Endodermal cell (in vitro differentiated cells): ENCODE measurements at places on chromosomes 13 and 19.

- DNase-seq = peak; percentile 95
These were observed at the start of gene EML2 for GRCh38 chr19:45638930-45639729. Gene EML2, minus strand, starts transcription at chr19:45639397. Its CDS starts 21 bp downstream, at chr19:45639376.

DNA sequence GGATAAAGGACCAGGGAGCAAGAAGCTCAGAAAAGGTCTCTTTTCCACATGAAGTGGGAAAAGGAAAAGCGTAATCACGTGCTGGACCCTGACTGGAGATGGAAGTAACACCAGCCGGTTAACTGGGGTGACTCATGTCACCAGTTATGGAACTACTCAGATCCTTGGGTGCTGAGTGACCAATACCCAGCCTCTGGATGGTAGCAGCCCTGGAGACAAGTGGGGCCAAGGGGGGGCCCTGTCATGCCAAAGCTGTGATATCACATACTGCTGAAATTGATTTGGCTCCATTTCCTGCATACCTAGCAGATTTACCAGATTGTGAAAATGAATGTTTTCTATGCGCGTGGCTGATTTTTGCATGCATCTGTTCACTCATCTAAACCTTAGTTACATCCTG lies 158.9 kb downstream of the ZIC5 start:
- DNase-seq = no peak

DNA sequence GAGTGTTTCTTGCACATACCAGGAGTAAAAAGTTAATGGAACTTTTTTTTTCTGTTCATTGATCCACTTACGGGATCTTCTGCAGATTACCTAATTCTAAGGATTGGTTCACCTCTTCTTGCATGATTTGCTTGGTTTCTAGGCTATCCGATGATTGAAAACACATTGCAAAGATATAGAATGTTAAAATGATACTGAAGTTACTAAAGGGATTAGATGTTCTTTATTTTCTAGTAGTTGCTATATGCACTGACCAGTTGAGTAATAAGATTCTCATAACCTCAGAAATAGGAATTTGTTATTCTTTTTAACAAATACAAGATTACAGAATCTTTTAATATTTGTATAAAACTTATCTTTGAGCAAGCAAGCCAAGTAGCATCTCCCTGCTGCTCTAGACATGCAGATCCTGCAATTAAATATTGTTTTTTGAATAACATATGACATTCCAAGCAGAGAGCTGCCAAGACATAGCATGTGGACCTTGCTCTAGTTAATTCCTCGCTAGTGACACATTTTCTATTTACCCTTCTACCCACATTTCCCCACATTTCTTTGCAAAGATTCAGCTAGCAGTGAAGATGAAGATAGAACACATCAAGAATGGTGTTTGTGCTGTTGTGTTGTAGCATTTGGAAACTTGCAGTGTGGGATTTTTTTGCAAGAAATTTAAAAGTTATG lies 51.7 kb upstream of the RNF113B start:
- no peak for DNase-seq

DNA sequence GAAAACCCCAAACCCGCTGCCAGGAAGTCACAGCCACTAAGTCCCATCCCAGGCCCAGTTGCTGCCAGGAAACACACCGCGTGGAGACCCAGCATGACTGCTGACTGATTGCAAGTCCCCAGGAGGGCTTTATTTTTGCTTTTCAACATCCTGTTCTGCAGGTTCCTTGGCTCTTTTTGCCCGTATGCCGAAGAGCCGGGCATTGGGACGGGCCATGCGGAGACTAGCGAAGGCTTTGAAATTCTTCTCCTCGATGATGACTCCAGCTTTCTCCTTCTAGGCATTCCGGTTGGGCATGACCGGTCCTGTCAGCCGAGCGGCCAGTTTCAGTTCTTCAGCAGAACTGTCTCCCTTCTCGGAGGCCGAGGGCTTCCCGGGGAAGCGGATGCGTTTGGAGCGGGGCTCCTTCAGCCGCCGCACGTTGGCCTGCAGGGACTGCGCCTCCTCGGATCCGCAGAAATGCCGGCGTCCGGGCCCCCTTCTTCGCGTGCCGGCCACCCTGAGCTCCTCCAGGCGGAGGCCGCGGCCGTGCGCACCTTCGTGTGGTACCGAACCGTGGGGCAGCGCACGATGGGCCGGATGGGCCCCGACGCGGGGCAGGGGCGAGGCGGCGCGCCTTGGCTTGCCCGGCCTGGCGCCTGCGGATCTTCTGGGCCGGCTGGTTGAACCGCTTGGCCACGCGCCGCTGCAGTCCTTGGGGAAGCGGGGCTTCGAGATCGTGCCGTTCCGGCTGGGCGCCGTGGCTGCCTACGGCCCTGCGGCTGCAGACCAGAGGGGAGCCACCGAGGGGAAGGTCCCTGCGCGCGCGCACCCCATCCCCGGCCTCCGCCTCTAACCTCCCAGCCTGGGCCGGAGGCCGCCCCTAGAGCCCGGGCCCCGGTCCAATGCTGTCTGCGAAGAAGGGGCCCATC lies 15.2 kb downstream of the ZSCAN5C start:
- DNase-seq = peak; percentile 86

GRCh38 chr19:33066543-33066942 lies 1.9 kb upstream of the RHPN2 start:
- no peak for DNase-seq

- peak; percentile 62 for DNase-seq
These were observed 1.7 kb upstream of the PDE4A start for GRCh38 chr19:10418485-10419199.

DNA sequence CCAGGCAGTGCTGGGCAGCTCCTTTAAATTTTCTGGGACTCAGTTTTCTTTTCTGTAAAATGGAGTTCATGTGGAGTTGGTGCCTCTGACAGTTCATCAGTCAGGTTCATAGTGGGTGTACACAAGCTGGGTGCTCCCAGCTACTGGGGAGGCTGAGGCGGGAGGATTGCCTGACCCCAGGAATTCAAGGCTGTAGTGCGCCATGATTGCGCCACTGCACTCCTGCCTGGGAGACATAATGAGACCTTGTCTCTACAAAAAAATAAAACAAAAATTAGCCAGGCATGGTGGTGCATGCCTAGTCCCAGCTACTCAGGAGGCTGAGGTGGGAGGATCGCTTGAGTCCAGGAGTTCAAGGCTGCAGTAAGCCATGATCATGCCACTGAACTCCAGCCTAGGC lies 21.1 kb downstream of the IQCN start:
- DNase-seq = no peak

DNA sequence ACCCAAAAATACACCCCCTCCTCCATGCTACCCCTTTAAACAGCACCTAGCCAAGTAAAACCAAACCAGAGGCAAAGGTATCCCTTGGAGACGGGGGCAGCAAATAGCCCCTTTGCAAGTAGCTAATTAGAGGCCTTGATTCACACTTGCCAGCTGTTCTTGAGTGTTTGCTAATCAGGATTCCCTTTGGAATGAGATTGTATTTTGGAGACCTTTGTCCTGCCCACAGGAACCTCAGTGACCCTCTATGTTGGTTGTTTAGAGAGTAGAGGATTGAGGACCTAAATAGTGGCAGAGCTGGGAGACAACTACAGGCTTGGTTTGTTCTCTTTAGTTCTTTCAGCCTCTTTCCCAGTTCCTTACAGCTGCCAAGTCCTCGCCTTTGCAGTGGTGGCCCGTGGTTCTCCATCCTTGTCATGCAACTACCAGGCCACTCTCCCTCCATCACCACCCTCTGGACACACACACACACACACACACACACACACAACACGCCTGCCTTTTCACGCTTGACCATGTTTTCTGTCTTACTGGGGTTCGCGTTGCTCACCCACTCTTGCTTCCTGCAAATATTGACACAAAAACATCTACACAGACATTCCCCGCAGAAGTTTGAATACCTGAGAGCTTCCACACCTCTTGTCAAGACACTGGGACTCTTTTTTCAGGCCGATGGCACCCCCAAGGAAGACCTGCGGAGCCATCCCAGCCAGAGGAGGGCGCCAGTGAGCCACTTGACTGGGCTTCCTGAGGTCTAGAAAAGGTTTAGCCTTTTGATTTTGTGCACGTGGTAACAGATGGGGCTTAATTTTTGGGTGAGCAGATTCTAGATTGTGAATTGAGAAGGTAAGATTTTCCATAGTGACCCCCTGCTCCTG lies 80.0 kb upstream of the GPR183 start:
- DNase-seq = peak; percentile 95

DNA sequence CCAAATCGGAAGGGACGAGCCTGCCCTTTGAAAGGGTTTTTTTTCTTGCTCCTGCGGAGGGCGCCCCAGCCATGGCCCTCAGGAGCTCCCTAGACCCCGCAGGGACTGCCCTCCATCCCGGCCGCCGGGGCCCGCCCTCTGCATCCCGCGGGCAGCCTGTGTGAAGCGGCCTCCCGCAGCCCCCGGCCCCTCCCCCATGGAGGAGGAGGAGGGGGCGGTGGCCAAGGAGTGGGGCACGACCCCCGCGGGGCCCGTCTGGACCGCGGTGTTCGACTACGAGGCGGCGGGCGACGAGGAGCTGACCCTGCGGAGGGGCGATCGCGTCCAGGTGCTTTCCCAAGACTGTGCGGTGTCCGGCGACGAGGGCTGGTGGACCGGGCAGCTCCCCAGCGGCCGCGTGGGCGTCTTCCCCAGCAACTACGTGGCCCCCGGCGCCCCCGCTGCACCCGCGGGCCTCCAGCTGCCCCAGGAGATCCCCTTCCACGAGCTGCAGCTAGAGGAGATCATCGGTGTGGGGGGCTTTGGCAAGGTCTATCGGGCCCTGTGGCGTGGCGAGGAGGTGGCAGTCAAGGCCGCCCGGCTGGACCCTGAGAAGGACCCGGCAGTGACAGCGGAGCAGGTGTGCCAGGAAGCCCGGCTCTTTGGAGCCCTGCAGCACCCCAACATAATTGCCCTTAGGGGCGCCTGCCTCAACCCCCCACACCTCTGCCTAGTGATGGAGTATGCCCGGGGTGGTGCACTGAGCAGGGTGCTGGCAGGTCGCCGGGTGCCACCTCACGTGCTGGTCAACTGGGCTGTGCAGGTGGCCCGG lies 815 bp downstream of the MAP3K10 start:
- DNase-seq = peak; percentile 91

DNA sequence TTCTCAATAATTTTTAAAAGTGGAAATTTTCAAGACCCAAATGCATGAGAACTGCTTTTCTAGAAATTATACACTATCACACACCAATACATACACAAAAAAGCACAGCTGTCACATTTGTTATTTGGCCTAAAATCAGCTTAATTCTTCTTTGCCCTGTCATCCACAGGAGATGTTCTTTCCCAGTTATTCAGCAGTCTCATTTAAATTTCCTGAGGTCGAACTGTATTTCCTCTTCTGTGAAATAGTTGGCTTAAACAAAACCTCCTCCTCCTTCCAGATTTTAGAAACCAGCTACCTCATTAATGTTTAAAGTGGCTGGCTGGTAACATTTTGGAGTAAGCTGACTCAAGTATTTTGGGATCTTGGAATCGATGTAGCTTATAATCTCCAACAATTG lies 39.1 kb downstream of the SMAD9 start:
- no peak for DNase-seq

DNA sequence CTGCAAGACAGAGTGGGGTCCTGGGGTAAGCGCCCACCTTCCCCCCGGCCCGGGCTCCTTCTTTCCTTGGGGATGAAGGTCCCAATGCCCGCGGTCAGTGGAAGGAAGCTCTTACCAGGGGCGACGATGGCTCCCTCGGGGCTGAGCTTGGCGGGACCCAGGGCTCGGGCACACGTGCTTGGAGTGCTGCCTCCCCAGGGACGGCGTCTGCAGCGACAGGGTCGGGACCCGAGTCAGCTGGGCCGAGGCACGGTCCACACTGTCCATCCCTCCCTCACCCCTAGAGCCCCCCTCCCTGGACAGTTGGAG lies 3.5 kb downstream of the JSRP1 start:
- no peak for DNase-seq

- no peak for DNase-seq
These were observed 29.1 kb downstream of the PLPP2 start for GRCh38 chr19:262125-262524.

GRCh38 chr19:1041835-1042685 lies 2.2 kb downstream of the ABCA7 start:
- DNase-seq = peak; percentile 49

GRCh38 chr13:77930430-77930829 lies 11.8 kb upstream of the EDNRB start:
- DNase-seq = no peak

- no peak for DNase-seq
These were observed 499.5 kb upstream of the SLITRK6 start for GRCh38 chr13:86298725-86299124.

DNA sequence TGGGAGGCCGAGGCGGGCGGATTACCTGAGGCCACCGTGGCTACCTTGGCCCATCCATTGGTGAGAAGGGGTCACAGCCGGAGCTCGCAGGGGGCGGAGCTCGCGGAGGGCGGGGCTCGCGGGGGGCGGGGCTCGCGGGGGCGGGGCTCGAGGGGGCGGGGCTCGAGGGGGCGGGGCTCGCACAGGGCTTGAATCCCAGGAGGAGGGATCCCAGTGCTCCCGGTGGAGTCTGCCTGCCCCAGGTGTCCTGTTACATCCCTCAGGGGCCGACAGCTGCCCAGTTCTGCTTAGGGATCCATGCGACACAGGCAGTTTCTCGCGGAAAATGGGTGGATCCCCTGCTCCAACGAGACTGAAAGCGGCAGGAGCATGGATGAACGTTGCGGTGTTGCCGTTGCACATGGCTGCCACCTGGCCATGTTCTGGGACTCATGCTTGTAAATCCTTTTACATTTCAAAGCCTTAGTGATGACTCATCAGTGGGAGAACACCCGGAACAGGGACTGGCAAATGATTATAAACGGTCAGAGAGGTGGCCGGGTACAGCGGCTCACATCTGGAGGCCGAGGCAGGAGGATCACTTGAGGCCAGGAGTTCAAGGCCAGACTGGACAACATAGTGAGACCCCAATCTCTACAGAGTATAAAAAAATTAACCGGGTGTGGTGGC lies 25.1 kb downstream of the TMPRSS9 start:
- peak; percentile 93 for DNase-seq

DNA sequence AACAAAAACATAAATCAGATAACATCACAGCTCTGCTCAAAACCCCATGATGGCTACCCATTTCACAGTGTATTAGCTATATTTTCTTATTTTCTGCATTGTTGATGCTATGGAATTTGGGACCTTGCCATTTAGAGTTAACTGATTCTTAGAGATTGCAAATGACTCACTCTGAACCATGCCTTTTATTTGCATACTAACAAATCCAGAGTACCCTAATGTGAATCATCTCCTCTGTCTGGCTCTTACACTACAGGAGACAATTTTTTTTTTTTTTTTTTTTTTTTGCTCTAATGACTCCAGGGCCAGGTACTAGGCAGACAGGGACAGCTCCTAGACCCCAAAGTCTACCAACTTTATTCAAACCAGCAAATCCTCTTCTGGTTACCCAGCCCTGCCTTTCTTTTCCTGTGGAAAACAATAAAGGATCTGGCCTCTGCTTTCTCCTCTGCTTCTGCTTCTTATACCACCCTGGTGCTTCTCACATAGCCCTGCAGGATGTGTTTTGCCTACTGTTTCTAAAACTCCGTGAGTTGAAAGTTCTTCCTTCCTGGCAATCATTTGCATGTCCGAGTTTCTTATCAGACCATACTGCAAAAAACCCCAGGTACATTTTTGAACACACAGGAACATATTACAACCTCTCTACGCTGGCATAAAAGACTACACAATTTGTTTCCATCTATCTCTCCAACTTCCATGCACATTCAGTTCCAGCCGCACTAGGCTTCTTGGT lies 10.6 kb upstream of the ZNF460 start:
- DNase-seq = no peak

GRCh38 chr13:112103961-112104880 lies 37.3 kb downstream of the SOX1 start:
- DNase-seq = peak; percentile 92
